ENCODE measurements at places on chromosomes 1 and 21.

DNA sequence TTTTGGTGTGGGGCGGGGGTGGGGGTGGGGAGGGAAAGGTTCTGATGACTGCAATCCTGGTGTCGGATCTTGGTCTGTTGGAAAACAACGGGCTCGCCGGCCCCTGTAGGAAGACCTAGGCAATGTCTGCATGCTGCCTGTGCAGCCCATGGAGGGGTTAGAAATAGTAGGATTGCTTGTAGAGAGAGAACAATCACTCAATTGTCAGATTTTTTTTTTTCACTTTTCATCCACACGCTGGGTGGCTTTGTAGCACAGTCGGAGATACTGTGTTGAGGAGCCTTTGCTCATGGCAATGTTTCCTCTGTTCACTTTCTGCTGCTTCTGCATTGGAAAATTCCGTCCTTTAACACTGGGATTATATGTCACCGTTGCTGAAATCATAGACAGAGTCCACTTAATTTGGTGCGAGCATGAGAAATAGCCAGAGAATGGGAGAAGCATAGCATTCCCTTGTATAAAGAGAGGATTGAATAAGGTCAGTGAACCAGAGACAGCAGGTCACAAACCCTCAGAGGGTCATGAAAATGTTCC, 107.5 kb downstream of the MRPS6 start:
- no peak for DNase-seq

DNA sequence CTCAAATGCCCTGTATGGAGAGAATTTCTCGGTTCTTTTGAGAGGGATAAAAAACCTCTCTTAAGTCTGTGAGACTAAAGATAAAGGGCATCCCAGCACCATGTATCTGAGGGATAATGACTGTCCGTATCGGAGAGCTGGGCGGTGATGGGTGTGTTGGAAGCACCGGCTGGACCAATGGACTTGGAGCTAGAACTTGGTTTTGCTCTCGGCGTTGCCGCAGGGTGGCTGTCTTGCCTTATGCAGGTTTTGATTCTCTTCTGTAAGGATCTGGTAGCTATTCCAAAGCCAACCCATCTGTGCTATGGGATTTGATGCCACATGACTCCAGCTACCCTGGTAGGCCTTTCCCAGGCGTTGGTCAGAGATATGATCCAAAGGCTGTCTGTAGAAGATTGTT, 348.8 kb downstream of the KIF26B start:
- DNase-seq, result no peak

DNA sequence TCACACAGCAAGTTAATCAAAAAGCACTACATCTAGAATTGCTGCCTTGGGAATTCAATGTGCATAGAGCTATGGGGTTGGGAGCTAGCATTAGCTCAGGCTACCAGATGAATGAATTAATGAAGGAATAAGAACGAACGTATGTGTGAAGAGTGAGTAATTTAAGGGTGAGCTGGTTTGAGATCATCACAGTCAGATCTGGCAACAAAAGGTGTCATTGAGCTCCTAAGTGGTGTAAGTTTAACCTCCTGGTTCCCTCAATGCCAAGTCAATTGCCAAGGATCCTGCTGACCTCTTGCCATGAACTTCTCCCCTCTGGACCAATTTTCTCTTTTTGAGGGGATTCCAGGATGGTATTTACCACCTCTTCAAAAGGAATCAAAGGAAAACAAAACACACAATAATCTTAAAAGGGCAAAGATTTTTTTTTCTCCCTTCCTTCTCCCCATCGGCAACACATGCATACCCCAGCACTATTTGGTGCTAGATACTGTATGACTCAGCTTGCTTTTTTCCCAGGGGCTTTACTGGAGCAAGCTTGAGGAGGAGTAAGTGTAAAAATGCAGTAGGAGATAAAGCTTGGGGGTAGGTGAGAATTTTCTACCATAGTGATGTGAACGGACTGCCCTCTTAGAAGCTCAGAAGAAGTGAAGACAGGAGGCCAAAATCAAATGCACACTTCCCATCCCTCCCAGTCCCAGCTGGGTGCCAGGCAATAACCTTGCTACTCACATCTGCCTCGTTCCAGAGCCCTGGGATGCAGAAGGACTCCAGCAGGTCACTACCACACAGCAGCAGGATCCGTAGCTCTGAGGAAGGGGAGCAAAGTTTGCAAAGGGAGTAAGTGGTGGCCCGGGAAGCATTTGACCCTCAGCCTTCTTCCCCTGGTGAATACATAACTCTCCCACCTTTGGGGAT, 92.0 kb downstream of the LAMC2 start:
- DNase-seq, result peak; percentile 84

GRCh38 chr21:17576080-17576835, 36.4 kb downstream of the BTG3 start:
- DNase-seq, result peak; percentile 19

DNA sequence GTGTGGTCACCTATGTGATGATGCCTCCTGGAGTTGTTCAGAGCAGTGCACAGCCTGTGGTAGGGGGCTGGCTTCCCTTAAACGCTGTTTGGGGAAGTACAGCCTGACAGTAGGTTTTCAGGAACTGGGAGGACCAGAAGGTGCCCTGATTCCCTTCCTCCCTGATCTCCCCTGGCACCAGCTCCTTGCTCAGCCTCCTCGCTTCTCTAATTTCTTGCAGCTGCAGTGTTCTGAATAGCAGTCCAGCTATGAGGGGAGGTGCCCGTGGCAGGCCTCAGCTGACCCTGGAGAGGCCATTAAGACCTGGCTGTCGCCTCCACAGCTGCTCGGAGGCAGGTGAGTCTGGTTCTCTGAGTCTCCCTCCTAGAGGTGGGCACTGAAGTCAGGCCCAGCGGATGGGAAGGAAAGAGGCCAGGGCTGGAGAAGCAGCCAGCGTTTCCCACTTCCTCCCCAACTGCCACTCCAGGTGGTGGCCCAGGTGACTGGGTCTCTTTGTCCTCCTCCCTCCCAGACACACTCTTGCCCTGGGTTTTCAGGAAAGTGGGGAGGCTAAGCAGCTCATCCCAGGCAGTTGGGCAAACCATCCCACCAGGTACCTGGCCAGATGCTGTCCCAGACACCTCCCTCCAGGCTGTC, 52.0 kb upstream of the RPL11 start:
- DNase-seq, result no peak

DNA sequence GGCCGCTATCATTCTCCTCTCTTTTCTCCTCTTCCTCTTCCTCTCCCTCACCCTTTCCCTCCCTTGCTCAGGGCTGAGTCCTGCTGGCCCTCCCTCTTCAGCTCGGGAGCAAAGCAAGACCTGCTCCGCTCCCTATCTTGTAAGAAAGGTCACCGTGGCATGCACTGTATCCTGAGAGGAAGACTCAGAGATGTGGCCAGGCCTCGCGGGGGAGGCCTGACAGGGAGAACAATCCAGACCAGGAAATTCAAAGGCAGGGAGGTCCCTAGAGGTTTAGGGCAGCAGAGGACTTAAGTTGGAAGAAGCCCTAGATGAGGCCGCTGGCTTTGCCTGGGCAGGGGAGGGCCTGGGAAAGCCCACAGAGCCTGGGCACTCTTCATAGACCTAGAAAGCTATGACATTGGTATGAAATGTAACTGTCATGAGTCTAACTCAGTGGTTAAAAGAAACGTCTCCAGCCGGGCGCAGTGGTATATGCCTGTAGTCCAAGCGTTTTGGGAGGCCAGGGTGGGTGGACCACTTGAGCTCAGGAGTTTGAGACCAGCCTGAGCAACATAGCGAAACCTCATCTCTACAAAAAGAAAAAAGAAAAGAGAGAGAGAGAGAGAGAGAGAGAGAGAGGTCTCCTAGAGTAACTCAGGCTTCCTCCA, 14.6 kb upstream of the PTAFR start:
- no peak for DNase-seq

DNA sequence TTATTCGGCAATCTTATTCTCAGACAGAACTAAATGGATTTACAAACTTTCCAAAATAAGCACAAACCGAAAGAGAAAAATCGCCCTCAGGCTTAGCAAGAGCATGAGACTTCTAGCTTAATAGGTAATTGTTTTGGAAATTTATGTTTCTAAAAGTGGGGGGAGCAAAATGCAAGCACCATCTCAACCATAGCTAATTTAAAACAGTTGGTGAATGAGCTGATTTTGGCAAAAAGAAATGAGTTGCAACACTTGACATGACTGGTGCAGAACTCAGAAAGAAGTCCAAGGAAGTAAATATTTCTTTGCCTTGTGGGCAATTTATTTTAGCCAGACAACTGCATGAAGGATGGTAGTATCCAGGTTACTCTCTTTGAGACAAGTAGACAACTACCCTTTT, 71.5 kb upstream of the PTGFR start:
- peak; percentile 95 for DNase-seq

GRCh38 chr1:162033428-162033827, 9.8 kb upstream of the OLFML2B start:
- DNase-seq, result no peak
